NCI-H1436 treated with DMSO at 0.1 percent for 48 hours (cell line): ENCODE measurements at places on chromosomes 12 and 14.

DNA sequence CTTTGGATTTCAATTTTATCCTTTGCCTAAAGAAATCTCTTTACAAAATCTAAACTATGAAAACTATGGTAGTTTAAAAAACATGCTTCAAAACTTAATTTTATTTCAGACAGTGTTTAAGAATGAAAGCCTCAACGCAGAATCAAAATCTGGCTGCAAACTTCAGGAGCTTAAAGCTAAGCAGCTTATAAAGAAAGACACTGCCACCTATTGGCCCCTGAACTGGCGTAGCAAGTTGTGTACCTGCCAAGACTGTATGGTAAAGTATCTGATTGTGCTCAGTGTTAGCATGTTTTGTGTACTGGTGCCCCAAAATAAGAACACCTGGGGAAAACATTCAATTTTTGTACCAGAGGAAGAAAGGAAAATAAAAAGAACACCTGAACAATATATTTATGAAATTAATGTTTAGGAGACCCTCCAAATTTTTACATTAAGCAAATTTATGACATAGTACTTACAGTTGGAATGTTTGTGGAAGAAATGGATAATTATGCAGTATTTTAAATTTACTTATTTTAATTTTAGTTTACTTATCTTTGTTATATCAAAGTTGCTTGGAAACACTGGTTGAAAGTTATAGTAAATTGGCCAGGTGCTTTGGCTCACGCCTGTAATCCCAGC is 12.2 kb downstream of the UBR7 start:
- no peak for DNase-seq

DNA sequence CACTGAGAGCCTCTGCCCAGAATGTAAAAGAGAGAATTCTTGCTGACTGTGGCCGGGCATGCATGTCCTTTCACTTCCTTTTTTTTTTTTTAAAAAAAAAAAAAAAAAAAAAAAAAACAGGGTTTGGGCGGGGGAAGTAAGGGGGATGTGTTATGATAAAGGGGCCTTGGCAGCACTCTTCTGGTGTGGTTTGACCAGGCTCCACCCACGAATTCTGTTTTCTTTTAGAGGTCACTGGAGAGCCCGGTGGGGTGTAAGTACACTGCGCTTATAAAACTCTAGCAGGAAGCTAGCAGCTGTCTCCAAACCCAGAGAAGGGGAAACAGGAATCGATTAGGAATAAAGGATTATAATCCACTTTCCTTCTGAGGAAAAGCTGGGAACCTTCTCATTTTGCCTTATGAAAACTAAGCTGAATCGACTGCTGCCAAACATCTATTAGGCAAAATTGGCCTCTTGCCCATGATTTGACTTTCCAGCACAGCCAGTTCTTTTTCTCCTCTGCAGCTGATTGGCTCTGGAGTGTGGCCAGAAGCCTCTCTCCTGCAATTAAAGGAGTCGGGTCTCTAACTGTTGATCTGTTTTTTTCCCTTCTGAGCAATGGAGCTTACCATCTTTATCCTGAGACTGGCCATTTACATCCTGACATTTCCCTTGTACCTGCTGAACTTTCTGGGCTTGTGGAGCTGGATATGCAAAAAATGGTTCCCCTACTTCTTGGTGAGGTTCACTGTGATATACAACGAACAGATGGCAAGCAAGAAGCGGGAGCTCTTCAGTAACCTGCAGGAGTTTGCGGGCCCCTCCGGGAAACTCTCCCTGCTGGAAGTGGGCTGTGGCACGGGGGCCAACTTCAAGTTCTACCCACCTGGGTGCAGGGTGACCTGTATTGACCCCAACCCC is 27.7 kb upstream of the HIGD1C start:
- peak; percentile 76 for DNase-seq

GRCh38 chr12:116619246-116619645 is 60.1 kb downstream of the MAP1LC3B2 start:
- no peak for DNase-seq

GRCh38 chr12:26205941-26206340 is 10.6 kb downstream of the SSPN start:
- DNase-seq = no peak

DNA sequence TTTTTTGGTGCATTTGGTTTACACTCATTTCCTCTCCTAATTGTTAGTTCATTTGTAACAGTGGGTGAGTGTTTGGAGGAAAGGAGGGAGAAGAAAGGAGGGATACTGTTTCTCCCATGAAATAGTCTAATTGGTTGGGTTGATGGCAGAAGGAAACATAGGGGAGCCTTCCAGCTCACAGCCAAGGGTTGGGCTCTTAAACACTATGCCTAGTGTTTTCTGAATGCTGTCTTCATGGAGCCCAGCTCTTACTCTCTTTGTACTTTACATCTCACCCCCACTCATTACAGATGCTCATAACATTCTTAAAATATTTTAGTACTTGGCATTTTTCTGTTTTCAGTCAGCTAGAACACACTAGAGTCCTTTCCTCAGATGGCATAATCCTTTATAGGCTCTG is 38.2 kb downstream of the BAZ2A start:
- no peak for DNase-seq

DNA sequence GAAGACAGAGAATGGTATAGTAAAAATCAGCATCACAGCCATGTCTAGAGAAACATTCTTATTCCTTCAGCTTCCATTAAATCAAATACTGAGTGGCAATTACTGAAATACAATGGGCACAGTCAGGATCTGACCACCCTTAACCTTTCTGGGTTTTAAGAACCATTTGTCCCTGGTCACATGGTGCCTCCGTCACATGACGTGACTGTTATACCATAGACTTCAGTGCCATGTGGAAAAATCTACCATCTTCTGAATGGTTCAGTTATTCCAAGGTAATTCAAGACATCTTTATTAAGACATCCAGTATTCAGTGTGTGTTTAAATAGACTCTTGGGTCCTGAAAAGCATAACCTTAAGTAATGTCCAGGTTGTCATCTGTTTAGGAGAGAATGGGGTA is 553.1 kb upstream of the FLRT2 start:
- DNase-seq = no peak

- DNase-seq = no peak
Observed at GRCh38 chr12:43315961-43316360, 236.0 kb downstream of the ADAMTS20 start.

DNA sequence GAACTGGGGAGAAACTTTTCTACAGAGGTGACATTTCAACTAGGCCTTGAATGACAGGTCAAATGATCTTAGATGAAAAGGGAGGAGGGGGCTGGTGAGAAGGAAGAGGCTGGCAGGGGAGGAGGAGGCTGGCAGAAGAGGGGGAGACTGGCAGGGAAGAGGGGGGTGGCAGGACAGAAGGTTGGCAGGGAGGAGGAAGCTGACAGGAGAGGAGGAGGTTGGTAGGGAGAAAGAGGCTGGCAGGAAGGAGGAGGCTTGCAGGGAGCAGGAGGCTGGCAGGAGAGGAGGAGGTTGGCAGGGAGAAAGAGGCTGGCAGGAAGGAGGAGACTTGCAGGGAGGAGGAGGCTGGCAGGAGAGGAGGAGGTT is 63.4 kb upstream of the PPP4R3A start:
- DNase-seq = no peak

DNA sequence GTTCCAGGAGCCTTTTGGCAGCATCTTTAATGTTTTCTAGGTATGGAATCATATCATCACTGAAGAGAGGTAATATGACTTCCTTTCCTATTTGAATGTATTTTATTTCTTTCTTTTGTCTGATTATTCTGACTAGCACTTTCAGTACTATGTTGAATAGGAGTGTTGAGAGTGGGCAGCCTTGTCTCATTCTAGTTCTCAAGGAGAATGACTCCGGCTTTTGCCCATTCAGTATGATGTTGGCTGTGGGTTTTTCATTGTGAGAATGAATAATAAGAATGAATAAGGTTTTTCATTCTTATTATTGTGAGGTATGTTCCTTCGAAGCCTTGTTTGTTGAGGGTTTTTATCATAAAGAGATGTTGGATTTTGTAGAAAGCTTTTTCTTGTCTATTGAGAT is 98.9 kb downstream of the GPHN start:
- DNase-seq = no peak

DNA sequence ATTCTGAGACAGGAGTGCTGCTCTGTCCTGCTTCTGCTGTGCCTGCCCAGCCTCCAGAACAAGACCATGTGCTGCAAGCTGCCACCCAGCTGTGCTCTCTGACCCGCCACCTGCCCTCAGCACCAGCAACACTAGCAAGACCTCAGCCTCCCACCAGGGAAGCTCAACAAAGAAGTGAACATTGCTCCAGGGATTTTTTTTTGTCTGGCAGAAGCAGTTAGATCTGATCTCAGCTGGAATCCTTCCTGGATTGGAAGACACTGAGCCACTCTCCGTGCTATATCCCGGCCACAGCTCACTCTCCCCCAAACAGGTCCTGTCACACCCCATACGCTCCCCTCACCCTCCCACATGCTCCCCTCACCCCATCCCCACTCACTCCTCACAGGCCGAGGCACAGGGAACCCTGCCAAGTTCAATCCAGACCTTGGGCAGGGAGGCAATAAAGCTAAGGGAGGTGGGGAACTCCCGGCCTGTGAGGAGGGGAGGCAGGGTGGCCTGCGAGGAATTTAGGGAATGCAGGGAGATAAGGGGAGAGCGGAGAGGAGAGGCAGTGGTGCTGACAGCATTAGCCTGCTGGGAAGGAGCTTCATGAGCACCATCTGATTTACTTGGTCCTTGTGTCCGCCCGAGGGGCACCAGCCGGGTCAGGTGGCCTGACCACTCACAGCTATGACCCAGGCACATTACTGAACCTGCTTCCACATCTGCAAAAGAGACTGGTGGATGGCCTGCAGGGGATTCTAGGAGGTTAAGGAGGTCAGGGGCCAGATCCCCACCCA is 29.7 kb downstream of the CCDC85C start:
- DNase-seq = no peak

DNA sequence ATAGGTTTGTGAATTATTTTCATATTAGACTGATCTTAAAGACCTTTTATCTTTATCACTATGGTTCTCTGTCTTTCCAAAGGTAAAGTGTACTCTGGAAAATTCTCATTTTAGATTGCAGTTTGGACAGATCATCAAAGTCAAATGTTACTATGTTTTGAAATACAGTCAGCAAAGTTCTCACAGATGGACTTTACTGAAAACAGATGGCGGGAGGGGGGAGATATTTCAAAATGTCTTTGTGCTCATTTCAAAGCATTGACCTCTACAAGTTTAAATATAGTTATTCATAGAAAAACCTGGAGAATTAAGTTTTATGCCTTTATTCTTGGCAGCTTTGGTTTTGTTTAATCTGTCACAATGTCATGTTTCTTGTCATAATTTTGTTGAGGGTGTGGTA is 51.8 kb upstream of the LRTM2 start:
- DNase-seq = no peak

- DNase-seq = no peak
Observed at GRCh38 chr14:98014851-98015615, 1217.9 kb downstream of the VRK1 start.

GRCh38 chr12:113361574-113362370 is 3.4 kb downstream of the PLBD2 start:
- no peak for DNase-seq

DNA sequence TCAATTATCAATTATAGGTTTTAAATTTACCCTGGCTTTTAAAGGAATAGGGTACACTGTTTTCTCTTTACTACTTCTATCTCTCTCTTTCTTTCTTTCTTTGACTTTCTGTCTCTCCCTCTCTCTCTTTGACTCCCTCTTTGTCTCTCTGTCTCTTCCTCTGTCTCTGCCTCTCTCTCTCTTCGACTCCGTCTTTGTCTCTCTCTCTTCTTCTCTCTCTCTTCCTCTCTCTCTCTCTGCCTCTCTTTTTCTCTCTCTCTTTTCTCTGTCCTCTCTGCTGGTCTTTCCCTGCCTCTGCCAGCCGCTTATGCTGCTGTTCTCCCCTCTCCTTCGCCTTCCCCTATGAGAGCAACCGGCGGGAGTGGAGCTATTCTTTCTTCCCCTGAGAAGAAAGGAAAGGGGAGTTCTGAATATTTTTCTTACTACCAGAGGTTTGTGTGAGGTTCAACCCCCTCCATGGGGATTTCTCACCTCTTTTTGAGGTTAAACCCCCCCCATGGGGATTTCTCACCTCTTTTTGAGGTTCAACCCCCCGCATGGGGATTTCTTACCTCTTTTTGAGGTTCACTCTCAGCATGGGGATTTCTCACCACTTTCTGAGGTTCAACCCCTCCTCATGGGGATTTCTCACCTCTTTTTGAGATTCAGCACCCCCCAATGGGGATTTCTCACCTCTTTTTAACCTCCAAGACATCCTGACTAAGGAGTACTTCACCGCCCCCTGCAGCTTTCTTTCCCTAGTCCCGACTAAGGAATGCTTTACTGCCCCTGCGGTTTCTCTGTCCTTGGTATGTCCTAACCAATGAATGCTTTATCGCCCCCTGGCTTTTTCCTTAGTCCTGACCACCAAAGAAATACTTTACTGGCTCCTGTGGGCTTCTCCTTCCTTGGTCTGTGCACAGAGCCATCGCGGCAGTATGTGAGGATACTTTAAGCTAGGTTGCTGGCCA is 27.4 kb upstream of the DDHD1 start:
- no peak for DNase-seq

- DNase-seq = no peak
Observed at GRCh38 chr12:78431931-78432330, 432.6 kb upstream of the SYT1 start.

DNA sequence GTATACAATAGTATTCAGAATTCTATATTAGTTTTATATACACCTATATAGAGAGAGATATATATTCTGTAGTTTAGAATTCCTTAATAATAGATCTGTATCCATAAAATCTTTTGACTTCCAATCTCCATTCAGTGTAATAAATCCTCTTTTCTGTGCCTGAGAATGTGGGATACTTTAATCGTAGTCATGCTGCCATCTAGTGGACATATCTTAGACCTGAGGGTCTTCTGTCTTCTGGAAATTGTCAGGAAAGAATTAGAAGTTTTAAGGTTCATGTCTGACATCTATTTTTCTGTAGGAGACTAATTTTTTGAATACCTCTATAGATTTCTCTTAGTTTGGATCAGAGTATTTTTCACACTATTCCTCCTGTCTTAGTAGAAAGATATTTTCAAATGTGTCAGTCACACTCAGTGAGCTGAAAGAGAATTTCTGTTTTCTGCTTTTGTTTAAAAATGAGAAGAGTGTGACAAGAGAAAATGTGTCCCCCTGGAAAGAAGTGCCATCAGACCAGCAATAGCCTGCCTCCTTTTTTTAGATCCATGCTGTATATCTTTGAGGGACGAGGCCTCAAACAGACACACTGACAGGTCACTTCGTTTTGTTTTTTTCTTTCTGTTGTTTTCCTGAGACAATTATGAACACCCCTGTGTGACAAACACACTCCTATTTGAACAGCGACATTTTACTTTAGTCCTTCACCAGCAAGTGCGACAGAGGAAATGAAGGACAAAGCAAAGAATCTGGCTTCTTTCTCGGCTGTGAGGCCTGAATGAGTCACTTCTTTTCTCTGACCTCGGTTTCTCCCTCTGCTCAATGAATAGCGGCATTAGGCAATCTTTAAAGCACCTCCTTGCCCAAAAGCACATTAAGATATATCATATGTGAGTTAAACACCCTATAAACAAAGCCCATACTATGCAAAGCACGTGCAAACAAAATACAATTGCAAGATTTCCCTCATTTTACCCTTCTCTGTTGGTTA is 96.3 kb downstream of the GALC start:
- DNase-seq = peak; percentile 12
